ENCODE measurements at places on chromosomes 13 and 19. TPM values are rescaled to one million over a fixed set of nuclear protein-coding genes. Genes with fewer than 3 reads are reported as not detected.

The SERTAD1 gene
- 14.8 TPM for total RNA-seq

The ZNF556 gene
- not detected for total RNA-seq

The ANKRD24 gene
- 0.47 TPM for total RNA-seq

The SIGLECL1 gene
- total RNA-seq: not detected

The CD209 gene
- not detected for total RNA-seq

The IGSF23 gene
- not detected for total RNA-seq

The HIPK4 gene
- total RNA-seq: 0.53 TPM

The XAB2 gene
- total RNA-seq: 27.4 TPM

The S1PR2 gene
- 13.4 TPM for total RNA-seq

GRCh38 chr19:6465006-6465405 lies 935 bp downstream of the CRB3 start:
- no peak overlapping the region for H3K27ac ChIP-seq
- no peak for DNase-seq
- no peaks in the 10 kb centered on the region for H3K36me3 ChIP-seq

GRCh38 chr13:40194224-40194806 lies 472.1 kb downstream of the FOXO1 start:
- H3K4me1 ChIP-seq: peaks cover 24% of the 10 kb centered on the region
- DNase-seq: no peak
- no peaks in the 10 kb centered on the region for H3K27me3 ChIP-seq
- H3K36me3 ChIP-seq: no peaks in the 10 kb centered on the region

DNA sequence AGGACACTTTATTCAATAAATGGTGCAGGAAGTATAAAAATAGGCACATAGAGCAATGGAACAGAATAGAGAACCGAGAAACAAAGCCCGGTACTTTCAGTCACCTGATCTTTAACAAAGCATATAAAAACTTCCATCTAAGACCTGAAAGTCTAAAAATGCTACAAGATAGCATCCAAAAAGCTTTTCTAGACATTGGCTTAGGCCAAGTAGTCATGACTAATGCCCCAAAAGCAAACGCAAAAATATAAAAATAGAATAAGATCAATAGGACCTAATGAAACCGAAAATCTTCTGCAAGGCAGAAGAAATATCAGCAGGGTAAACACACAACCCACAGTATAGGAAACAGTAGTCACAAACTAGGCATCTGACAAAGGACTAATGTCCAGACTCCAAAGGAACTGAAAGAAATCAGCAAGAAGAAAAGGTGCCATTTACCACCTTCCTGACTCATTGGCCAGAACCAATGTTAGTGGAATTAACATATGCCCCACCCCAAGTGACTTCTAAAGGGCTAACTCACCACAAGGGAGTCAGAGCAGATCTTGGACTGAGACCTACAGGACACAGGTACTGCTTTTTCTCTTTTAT lies 40.8 kb upstream of the CEACAM21 start:
- H3K27ac ChIP-seq: no peak overlapping the region
- peaks cover 11% of the 10 kb centered on the region for H3K4me1 ChIP-seq
- no peak overlapping the region for H3K4me3 ChIP-seq
- peaks cover 20% of the 10 kb centered on the region for H3K27me3 ChIP-seq
- H3K36me3 ChIP-seq: no peaks in the 10 kb centered on the region
- DNase-seq: no peak

DNA sequence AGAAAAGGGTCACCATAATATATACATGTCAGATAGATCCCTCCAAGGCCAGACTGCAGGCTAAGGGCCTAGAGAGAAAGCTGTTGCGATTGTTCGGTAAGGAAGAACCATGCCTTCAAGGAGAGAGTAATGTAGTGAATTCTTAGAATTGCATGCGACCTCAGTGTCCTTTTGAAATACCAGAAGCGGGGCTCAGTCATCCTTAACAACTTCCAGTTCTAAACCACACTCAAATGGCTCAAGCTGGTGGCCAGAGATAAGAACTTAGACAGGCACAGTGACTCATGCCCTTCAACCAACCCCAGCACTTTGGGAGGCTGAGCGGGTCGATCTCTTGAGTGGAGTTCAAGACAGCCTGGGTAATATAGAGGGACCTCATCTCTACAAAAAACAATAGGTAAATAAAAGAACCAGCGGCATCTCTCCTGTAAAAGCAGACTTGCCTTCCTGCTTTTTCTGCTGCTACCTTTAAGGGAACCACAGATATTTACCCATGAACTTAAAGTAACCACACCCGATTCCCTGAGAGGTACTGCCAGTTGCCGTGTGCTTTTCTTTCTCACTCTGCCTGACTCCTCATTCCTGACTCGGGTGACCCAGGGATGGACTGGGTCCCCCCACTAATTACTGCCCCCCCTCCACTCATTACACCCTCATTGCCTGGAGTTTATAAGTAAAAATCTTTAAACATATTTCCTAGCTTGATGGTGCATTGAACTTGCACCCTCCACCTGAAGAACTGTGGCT lies 15.4 kb upstream of the SIGLEC6 start:
- no peaks in the 10 kb centered on the region for H3K4me1 ChIP-seq
- H3K4me3 ChIP-seq: no peak overlapping the region
- H3K27ac ChIP-seq: no peak overlapping the region

DNA sequence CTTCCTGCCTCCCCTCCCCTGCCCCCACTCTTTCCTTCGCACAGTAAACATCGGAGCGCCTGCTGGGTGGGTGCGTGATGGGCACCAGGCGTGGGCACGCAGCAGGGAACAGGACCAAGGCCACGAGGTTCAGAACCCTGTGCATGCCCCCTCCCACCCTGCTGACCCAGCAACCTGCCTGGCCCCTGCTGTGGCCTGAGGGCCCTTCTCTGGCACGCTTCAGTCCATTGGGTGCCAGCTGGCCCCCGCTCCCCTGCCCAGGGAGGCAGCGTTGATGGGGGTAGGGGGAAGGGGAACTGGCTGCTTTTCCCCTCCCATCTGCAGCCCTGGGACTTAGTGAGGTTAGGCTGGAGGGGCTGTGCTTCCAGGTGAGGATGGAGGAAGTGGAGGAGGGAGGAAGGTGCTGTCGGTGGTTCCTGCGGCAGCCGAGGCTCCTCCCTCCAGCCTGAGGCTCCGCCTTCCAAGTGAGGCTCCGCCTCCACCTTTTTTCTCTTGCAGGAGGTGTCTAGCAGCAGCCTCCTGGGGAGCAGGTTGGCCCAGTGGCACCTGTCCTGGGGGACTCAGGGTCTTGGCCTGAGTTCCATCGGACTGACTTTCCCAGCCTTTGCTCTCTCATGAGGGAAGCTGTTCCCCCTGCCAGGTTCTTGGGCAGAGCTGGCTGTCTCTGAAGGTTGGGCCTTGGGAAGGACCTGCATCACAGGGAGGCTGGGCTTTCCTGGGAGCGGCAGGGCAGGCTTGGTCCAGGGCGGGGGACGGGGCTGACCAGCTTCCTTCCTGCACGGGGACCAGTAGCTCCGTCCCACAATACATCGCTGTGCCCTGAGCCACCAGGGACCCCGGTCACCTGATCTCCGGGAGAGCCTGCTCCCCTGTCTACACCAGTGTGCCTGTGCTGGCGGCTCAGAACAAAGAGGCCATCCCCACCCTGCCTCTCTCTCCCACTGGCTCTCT lies 7.3 kb downstream of the PIAS4 start:
- H3K27ac ChIP-seq: peak overlapping the region; percentile 5
- H3K36me3 ChIP-seq: peaks cover 6% of the 10 kb centered on the region
- no peak overlapping the region for H3K4me3 ChIP-seq
- peaks cover 6% of the 10 kb centered on the region for H3K4me1 ChIP-seq
- no peaks in the 10 kb centered on the region for H3K27me3 ChIP-seq
- DNase-seq: peak; percentile 87

DNA sequence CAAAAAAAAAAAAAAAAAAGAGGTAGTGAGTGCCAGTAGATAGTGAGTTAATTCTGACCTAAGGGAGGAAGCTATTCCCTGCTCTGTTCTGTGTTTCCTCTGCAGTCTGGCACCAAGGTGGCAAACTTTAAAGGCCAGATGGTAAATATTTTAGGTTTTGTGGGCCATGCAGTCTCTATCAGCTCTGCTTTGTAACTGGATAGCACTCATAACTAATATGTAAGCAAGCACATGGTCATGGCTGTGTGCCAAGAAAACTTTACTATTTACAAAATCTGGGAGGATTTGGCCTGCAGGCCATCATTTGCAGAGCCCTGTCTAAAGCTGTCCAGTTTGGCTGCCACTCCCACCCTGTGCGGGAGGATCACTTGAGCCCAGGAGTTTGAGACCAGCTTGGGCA lies 4.3 kb downstream of the PIN1 start:
- DNase-seq: no peak
- peaks cover 12% of the 10 kb centered on the region for H3K4me1 ChIP-seq
- no peaks in the 10 kb centered on the region for H3K27me3 ChIP-seq
- peaks cover 17% of the 10 kb centered on the region for H3K36me3 ChIP-seq

- H3K4me1 ChIP-seq: no peaks in the 10 kb centered on the region
- H3K27me3 ChIP-seq: peaks cover 14% of the 10 kb centered on the region
- H3K27ac ChIP-seq: no peak overlapping the region
- H3K4me3 ChIP-seq: no peak overlapping the region
- H3K36me3 ChIP-seq: peaks cover 3% of the 10 kb centered on the region
- peak; percentile 28 for DNase-seq
Measured at GRCh38 chr13:111868716-111869115, 198.2 kb upstream of the SOX1 start.

DNA sequence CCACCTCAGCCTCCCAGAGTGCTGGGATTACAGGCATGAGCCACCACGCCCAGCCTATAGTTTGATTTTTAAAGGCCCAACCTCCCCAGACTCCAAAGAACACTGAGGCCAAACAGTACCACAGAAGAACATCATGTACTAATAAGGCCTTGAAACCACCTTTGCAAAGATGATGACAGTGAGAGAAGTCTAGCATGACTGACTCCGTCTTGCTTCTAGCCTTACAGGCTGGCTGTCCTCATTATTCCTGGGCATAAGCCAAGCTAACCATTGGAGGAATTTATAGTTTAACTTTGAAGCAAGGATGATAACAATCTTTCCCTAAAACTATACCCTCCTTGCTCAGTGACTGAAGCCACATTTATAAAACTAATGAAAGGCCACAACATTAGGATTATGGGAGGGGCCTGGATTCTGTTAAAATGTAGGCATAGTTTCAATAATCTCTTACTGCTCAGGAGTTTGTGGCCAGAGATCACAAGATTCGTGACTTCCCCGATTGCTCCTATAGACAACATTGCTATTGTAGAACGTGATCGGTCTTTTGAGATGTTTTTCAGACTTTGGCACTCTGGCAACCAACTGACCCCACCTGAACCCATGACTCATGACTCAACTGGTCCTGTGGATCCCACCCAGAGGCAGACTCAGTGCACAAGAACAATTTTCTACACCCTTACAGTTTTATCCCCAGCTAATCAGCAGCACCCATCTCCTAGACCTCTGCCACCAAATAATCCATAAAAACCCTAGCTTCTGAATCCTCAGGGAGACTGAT lies 17.6 kb downstream of the GPR42 start:
- no peaks in the 10 kb centered on the region for H3K4me1 ChIP-seq
- DNase-seq: no peak
- no peak overlapping the region for H3K27ac ChIP-seq
- H3K4me3 ChIP-seq: no peak overlapping the region

- peak overlapping the region; percentile 85 for H3K27ac ChIP-seq
- H3K36me3 ChIP-seq: peaks cover 4% of the 10 kb centered on the region
- H3K4me3 ChIP-seq: peak overlapping the region; percentile 14
- peaks cover 72% of the 10 kb centered on the region for H3K4me1 ChIP-seq
- DNase-seq: no peak
Measured at GRCh38 chr19:4393947-4394590, 6.3 kb downstream of the SH3GL1 start.

- DNase-seq: no peak
- no peaks in the 10 kb centered on the region for H3K4me1 ChIP-seq
- no peaks in the 10 kb centered on the region for H3K36me3 ChIP-seq
- no peak overlapping the region for H3K27ac ChIP-seq
Measured at GRCh38 chr19:30217461-30217860, 154.7 kb upstream of the ZNF536 start.
